Activated CD8-positive, alpha-beta T cell treated with anti-CD3 and anti-CD28 coated beads for 36 hours (primary cell): ENCODE measurements at places on chromosomes 7 and 10. TPM values are rescaled to one million over a fixed set of nuclear protein-coding genes. Genes with fewer than 3 reads are reported as not detected.

GRCh38 chr7:102456327-102456726, 8.3 kb downstream of the ALKBH4 start:
- DNase-seq = no peak
- no peak overlapping the region for H3K4me3 ChIP-seq
- H3K4me1 ChIP-seq = peaks cover 4% of the 10 kb centered on the region
- H3K36me3 ChIP-seq = peaks cover 2% of the 10 kb centered on the region
- H3K27ac ChIP-seq = no peak overlapping the region
- H3K27me3 ChIP-seq = no peaks in the 10 kb centered on the region

Gene ITIH5
- not detected for total RNA-seq

GRCh38 chr7:50626286-50626685, 61.1 kb upstream of the DDC start:
- no peak overlapping the region for H3K27ac ChIP-seq
- no peak overlapping the region for H3K4me3 ChIP-seq
- no peaks in the 10 kb centered on the region for H3K36me3 ChIP-seq

Gene CYP2C9
- not detected for total RNA-seq

GRCh38 chr10:70283445-70284399, at the start of gene NPFFR1:
Gene NPFFR1 (minus strand): TSS chr10:70284004. CDS start chr10:70283676, 328 bp downstream.
- no peak within 1 kb of the TSS for H3K4me3 ChIP-seq
- DNase-seq = no peak
- H3K4me1 ChIP-seq = peaks cover 2% of the 10 kb centered on the region
- H3K36me3 ChIP-seq = no peaks in the 10 kb centered on the region
- peaks cover 52% of the 10 kb centered on the region for H3K27me3 ChIP-seq
- H3K27ac ChIP-seq = no peak within 1 kb of the TSS

DNA sequence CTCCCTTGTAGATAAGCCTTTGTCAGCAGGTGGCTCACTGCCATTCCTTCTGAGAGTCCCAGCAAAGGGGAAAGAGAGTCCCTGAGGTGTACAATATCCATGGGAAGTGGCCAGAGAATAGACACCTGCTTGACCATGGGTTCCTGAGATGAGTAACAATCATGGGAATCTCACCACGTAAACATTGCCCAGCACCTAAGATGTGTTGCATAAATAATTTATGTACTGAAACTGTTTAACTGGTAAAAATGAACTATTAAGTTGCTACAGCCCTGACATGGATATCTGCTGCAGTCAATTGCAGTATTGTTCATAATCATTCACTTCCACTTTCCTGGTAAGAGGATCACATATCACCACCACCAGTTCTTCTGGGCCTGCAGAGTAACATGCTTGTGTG, 123.8 kb upstream of the INHBA start:
- no peak overlapping the region for H3K4me3 ChIP-seq
- H3K36me3 ChIP-seq = no peaks in the 10 kb centered on the region
- H3K27ac ChIP-seq = no peak overlapping the region
- no peak for DNase-seq
- peaks cover 5% of the 10 kb centered on the region for H3K4me1 ChIP-seq
